ENCODE measurements at places on chromosomes 1 and 21.

- peak; percentile 15 for DNase-seq
Observed at GRCh38 chr1:8463144-8463927, 145.4 kb downstream of the SLC45A1 start.

- no peak for DNase-seq
Observed at GRCh38 chr1:226104671-226105121, 42.2 kb downstream of the H3-3A start.

DNA sequence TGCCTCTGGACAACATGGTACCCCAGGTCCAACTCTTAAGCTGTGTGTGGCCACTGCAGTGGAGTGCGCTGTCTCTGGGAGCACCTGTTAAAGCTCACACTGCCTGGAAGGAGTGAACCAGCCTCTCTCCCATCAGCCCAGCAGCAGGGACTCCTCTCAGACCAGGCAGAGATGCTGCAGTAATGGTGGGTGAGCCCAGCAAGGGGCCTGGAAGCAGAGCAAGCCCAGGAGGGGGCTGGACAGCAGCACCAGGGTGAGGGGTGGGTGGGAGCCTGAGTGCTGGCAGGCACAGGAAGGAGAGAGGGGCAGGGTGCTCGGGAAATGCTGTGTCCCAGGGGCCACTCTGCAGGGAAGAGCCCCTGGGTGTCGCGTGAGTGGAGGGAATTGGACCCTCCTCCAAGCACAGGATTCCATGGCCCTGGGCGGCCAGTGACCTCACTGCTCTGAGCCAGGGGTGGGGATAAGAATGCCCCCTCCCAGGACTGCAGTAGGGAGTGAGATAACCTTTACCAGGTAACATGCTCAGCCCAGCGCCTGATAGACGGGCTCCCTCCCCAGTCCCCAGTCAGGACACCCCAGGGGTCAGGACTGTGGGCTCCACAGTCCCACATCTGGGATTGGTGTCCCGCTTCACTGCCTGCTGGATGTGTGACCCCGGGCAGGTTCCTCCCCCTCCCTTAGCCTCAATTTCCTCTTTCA, 313.1 kb downstream of the MATN1 start:
- DNase-seq: no peak

- no peak for DNase-seq
Observed at GRCh38 chr1:58149271-58149812, 397.2 kb downstream of the OMA1 start.

- DNase-seq: no peak
Observed at GRCh38 chr1:66575739-66576138, 41.8 kb downstream of the SGIP1 start.

DNA sequence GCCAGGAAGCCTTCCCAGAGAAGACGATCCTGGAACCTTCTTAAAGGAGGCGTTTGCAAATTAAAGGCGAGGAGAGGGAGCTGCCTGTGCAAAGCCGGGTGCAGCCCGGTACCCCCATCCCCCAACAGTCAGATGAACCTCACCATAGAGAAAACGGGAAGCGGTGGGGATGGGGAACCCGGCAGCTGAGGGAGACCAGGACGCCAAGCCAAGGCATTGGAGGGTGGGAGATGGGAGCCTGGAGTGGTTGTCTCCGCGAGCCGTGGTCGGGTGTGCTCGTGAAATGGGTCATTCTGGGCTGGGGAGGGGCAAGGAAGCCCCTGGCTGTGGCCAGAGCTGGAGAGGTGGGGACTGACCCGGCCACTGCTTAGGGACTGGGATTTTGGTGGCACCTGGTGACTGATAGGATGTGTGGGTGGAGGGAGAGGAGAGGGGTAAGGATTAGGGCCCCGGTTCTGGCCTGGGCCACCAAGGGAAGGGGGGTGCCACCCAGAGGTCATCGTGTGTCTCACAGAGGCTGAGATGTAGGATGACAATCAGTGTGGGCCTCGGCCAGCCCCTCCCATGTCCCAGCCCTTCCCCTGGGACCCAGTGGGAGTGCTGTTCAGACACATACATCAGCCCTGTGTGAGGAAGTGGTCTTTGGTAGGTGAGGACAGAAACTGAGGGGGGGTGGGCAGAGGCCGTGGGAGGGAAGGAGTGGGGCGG, 676 bp upstream of the PADI2 start:
- DNase-seq: no peak

GRCh38 chr1:212738330-212738729, 38.7 kb upstream of the BATF3 start:
- no peak for DNase-seq

- peak; percentile 89 for DNase-seq
Observed at GRCh38 chr1:2199042-2199810, 4.7 kb upstream of the FAAP20 start.

DNA sequence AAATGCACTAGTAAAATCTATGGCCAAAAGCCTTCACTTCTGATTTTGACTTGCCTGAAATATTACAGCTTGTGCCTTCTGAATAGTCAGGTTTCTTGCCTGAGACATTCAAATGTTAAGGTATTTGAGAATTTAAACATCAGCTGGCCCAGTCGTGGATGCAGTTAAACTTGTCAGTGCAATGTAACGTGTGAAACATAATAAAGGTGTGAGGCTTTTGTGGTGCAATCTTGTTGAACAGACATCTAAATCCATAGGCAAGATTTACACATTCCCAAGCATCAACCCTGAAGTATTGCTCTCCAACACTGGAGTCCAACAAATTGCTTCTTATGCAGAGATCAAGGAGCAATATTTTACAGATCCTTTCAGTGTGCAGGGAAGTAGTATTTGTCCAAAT, 4.4 kb downstream of the CCN1 start:
- no peak for DNase-seq

GRCh38 chr1:119472080-119472818, 34.8 kb upstream of the HSD3B1 start:
- no peak for DNase-seq

DNA sequence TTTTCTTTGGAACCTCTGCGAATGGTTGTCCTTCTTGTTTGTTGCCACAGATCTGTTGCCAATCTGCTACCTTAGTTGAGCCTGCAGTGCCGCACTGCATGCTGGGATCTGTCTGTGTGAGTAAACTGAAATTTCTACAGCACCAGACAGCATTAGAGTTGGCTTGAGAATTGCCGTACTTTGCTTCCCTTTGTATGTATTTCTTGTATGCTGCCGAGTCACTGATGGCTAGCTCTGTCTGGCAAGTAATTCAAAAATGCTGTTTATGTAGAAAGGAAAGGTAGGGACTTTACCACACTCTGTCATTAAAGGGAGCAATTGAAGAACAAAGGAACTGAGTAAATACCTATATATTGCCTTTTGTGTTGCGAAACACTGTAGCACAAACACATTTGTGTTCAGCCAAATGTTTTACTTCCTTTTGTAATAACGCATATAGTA, 857.4 kb downstream of the USP25 start:
- no peak for DNase-seq

DNA sequence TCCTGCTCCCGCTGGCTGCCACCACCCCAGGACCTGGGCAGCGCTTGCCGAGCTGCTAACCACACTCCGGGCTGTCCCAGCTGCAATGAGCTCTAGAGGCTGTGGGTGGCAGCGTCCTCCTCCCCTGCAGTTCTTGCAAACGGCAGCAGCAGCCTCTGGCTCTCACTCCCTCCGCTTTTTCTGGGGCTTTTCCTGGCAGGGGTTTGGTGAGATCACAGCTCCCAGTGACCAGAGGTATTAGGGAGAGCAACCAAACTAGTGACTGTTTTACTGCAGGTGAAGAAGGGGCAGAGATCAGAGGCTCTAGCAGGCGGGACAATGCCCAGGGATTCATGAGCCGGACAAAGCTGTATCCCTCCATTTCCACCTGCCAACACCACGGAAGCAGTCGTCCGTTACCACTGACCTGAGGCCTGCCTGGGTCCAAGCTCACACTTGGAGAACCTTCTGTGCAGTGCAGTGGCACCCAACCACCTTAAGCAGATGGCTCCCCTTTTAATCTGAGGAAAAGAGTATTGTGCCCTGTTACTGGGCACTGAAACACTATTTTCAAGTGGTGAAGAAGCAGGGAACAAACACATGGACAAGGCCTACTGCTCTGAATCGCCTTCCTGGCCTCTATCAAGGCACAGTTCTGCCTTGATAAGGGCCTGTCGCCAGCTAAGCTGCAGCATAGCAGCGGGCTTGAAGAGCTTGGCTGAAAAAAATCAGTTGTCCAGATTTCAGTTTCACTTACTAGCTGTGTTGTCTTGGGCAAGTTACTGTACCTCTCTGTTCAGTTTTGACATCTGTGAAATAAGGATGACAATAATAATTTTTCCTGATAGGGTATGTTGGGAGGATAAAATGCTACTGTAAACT, at the start of gene F5:
Gene F5 (minus strand): TSS at position 87 of the 861 bp plus-strand sequence. CDS start 95 bp downstream, outside the sequence.
- peak; percentile 70 for DNase-seq

DNA sequence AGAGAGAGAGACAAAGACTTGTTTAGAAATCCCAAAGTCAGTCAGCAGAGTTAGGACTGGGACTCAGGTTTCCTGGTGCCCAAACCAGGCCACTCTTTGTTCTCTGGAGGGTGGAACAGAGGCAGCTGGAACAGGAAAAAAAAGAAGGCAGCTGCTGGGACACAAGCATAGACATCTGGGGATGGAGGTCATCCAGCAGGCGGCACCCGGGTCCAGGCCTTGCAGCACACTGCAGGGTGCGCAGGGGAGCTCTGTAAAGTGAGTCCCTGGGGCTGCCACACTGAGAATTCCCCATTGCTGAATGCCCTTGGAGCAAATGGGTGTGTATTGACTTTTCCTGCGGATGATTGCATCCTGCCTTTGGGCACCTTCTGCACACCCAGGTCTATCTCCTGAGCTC, 222.9 kb upstream of the CSF3R start:
- no peak for DNase-seq

- no peak for DNase-seq
Observed at GRCh38 chr1:178283409-178283808, 189.5 kb downstream of the RASAL2 start.

GRCh38 chr1:22792396-22793160, 81.9 kb downstream of the EPHB2 start:
- DNase-seq: no peak

- DNase-seq: no peak
Observed at GRCh38 chr1:232980355-232980978, 30.1 kb downstream of the NTPCR start.

DNA sequence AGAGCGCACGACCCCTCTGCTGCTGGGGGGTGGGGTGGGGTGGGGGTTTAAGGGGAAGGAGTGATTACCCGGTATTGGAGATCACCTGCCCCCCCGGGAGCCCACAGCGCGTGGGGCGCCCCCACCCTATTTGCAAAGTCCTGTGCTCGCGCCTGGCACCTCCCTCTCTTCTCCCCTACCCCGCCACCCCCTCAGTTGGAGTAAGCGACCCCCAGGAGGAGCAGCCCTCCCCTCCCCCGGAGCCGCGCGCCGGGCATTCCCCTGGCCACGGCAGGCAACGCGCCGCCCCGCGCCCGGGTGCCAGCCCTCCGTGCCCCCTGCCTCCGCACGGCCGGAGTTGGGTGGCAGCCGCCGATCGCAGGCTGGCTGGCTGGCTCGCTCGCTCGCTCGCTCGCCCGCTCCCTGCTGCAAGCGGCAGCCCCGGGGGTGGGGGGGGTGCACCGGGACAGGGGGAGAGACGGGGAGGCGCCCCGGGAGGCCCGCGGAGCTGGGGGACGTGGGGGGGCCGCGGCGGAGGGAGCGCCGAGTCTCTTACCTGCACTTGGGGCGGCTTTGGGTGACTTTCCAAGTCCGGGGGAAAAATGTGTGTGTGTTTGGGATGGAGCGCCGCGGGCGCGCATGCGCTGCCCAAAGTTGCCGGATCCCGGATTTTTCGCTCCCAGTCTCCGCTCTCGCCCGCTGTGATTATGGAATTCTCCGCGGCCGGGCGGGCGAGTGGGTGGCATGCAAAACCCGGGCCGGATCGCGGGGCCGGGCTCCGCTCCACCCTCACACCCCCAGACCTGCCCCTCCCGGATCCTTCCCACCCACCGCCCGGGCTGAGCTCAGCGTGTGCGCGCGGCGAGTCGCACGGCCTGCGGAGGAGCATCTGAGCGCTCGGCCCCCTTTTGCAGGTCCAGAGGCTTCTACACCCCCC, at the start of gene CASZ1:
Gene CASZ1 (minus strand): TSS at position 618 of the 916 bp plus-strand sequence. CDS start 102,757 bp downstream, outside the sequence.
- no peak for DNase-seq

DNA sequence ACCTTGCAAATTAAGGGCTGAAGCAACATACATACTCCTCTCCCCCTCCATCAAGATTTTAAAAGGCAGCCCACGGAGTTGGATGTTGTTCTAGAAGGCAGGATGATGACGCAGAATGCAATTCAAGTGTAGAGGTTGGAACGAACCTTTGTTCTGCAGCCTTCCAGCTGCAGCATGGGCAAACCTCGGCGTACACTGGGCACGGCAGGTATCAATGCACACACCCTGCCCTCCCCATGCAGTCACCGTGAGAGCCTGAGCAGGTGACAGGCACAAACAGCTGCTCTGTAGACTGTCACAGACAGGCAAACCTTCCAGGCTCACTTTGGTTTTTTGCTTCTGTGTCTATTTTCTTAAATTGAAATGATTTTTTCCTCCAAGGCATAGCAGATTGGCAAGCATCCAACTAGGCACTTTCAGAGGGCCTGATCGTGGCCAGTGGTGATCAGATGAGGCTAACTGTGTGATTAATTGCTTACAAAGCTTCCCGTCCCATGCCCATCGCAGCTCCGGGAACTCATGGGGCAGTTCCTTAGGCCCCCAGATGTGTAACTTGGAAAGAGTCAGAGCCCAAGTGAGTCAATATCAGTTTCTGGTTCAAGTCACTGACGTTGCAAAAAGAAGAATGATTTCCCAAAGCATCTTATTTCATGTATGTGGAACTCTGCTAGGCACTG, 82.3 kb downstream of the ITPKB start:
- peak; percentile 85 for DNase-seq

Measured in naive thymus-derived CD8-positive, alpha-beta T cell (primary cell).